Muscle of back (tissue), 13 donors: ENCODE measurements at places on chromosomes 4 and X.

DNA sequence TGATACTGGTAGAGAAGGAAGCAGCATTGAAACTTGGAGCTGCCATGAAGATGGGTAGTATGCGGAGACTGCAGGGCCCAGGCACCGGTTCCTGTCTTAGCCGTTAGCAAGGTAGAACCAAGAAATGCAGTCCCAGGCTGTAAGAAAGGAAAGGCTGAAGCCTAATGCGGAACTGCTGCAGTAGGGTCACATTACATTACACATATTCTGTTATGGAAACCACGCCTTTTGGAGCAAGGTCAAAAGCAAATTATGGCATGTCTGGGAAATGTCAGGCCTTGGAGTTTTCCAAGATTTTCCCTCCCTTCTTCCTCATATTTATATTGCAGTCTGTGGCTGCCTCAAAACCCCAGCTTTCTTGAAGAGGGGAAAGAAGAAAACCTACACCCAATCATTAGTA is 204.8 kb upstream of the RASGEF1B start:
- DNase-seq = peak; percentile 91

- DNase-seq = no peak
Observed at GRCh38 chr4:145530189-145530588, 48.5 kb downstream of the SMAD1 start.

DNA sequence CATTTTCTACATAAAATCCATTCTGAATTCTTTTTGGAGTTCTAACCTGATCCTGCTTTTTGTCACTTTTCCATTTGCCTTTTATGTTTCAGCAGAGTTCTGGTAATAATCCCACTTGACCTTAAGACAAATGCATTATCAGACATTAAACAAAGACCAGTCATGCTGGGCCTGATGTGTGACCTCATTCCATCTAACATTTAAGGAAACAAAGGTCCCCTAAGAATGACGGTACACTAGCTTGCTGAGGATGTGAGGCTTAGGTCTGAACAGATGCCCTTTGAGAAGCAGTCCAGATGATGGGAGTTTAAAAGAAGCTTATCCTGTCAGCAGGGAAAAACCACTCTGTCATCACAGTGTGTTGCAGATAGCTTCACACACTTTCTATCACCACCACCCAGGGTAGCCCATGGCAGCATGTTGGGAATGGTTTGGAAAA is 38.1 kb upstream of the PDE5A start:
- no peak for DNase-seq

GRCh38 chr4:66585767-66586166 is 915.5 kb upstream of the EPHA5 start:
- DNase-seq = no peak

DNA sequence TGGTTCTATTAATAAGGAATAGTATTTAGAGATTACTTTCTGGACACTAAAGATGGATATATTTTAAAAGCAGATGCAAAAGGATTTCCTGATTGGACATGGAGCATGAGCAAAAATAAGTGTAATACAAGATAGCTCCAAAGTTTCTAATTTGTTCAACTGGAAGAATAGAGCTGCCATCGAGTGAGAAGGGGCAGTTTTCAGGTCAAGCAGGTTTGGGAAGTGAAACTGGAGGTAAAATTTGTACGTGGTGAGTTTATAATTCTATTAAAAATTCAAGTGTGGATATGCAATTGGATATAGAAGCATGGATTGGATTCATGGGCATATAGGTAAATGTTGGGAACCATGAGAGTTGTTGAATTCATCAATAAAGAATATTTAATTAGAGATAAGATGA is 31.8 kb downstream of the PRDM8 start:
- no peak for DNase-seq

DNA sequence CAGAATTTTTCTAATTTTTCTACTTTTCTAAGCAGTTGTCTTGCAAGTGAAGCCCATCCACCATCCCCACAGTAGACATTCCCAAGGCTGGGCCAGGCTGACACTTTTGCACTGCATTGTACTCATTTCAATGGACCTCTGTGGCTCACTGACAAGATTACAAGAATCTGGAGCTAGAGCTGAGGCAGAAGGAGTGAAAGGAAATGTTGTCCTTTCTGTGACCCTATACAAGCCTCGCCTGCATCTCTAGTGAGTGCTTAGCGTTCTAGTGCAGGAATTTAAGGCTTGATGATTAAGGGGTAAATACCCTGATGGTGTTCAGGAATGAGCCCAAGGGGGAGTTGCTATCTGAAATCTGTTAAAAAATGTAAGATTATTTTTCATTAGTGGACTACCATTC is 6.3 kb downstream of the MAGED1 start:
- no peak for DNase-seq

DNA sequence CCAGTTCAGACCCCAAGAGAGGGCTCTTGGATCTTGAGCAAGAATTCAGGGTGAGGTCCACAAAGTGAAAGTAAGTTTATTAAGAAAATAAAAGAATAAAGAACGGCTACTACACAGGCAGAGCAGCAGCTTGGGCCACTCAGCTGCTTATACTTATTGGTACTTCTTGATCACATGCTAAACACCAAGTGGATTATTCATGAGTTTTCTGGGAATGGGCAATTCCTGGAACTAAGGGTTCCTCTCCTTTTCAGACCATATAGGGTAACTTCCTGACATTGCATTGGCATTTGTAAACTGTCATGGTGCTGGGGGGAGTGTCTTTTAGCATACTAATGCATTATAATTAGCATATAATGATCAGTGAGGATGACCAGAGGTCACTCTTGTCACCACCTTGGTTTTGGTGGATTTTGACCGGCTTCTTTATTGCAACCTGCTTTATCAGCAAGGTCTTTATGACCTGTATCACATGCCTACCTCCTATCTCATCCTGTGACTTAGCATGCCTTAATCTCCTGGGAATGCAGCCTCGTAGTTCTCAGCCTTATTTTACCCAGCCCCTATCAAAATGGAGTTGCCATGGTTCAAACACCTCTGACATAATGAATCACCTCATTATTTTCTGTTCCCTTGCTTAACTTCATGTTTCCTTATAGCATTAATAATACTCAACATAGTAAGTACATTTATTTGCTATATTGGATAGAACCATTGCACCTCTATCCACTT is 476.3 kb downstream of the DTHD1 start:
- no peak for DNase-seq

DNA sequence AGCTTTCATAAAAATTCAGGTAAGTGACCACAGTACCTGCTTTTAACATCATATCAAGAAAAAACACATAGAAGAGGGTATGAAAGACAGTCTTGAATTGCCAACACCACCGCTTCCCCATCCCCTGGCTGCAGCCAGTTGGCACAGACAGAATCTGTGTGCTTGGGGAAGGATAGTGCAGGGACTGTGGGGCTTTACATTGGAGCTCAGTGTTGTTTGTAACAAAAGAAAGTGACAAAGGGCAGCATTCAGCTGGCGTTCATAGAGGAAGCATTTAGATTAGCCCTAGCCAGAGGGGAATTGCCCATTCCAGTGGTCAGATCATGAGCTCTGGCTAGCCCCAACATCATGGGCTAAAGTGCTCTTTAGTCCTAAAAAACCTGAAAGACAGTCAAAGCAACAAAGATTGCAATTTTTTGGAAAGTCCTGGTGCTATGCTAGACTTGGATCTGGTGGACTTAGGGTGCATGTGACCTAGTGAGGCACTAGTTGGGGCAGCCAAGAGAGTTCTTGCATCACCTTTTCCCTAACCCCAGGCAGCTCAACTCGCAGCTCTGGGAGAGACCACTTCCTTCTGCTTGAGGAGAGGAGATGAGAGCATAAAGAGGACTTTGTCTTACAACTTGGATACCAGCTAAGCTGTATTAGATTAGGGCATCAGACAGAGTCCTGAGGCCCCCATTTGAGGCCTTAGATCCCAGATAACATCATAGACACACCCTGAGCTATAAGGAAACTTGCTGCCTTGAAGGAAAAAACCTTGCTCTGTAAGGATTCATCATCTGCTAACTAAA is 1602.4 kb upstream of the ADGRL3 start:
- DNase-seq = no peak

- no peak for DNase-seq
Observed at GRCh38 chr4:87843936-87844335, 11.2 kb downstream of the MEPE start.

- no peak for DNase-seq
Observed at GRCh38 chr4:166078383-166078782, 205.3 kb downstream of the TLL1 start.

DNA sequence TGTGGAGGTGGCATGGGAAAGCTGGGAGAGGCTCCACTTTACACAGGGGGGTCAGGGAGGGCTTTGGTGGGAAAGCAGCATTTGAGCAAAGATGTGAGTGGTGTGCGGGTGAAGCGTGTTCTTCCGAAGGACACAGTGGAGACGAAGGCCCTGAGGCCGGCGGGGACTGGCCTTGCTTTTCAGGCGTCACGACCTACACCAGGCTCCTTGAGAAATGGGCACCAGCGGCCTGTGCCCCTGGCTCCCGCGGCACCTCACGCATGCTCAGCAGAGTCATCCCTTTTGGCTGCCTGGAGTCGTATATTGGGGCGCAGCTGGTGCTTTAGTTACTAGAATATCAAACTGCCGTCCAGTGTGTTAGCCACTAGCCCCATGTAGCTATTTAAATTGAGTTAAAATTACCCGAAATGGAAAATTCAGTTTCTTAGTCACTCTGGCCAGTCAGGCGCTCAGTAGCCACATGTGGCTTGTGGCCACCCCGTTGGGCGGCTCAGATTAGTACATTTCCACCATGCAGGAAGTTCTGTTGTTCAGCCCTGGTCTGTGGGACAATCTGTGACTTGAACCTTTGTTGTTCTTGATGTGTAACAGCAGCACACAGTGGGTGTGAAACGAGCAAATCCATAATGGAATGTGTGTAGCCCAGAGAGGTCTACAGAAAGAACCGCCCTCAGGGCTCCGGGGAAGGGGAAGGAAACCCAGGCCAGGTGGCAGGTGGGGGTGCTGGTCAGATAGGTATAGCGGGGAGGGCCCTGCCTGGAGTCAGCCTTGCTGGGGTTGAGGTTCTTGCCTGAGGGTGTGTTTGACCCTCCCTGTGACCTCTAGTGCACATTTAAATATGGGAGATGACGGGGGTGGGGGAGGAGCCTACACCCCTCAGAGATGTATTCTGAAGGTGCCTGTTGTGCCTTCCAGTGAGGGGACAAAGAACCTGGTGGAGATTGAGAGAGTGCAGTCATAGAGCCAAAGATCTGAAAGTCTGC is 30.4 kb downstream of the TBC1D14 start:
- no peak for DNase-seq

- no peak for DNase-seq
Observed at GRCh38 chrX:101219116-101219863, at the start of gene DRP2. DRP2 (plus strand) TSS chrX:101219786; CDS start chrX:101231648, 11,862 bp downstream.

- DNase-seq = no peak
Observed at GRCh38 chrX:2383735-2384134, 117.0 kb downstream of the DHRSX start.

GRCh38 chr4:48985976-48986653 is at the start of gene CWH43:
CWH43 (plus strand) TSS chr4:48986275; CDS start chr4:48986430, 155 bp downstream.
- no peak for DNase-seq

- no peak for DNase-seq
Observed at GRCh38 chrX:13955975-13956374, 73.7 kb downstream of the GEMIN8 start.

- DNase-seq = no peak
Observed at GRCh38 chrX:151680805-151681204, 14.5 kb upstream of the PRRG3 start.

GRCh38 chr4:173432430-173432829 is 33.5 kb upstream of the SCRG1 start:
- DNase-seq = no peak
